Activated CD8-positive, alpha-beta memory T cell treated with anti-CD3 and anti-CD28 coated beads for 4 hours (primary cell): ENCODE measurements at places on chromosomes 1 and 21.

- no peak for DNase-seq
These were observed 82.7 kb downstream of the LPAR3 start for GRCh38 chr1:84810343-84810742.

DNA sequence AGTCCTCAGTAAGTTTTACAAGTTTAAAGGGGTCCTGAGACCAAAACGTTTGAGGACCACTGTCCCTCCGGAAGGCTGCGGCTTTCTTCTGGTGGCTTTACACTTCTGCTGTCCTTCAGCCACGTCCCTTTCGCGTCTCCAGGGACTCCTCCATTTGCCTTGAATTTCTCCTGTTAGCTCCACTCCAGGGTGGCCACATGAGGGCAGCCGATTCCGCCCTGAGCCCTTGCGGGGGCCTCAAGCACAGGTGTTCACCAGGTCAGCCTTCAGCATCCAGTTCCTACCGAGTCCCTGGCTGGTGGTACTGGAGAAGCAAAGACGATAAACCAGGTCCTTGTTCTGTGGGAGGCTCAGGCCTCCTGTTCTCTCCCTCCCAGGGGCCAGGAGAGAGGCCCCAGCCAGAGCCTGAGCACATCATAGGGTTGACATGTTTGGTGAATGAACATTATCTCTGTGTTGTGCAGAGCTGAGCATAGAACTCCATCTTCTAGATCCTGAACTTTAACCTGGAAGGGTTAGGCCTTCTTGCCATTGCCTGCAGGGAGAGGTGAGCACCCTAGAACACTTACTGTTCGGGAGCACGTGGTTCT is 27.4 kb upstream of the COQ8A start:
- DNase-seq = peak; percentile 14

GRCh38 chr1:58879464-58879863 is 95.6 kb upstream of the JUN start:
- no peak for DNase-seq

DNA sequence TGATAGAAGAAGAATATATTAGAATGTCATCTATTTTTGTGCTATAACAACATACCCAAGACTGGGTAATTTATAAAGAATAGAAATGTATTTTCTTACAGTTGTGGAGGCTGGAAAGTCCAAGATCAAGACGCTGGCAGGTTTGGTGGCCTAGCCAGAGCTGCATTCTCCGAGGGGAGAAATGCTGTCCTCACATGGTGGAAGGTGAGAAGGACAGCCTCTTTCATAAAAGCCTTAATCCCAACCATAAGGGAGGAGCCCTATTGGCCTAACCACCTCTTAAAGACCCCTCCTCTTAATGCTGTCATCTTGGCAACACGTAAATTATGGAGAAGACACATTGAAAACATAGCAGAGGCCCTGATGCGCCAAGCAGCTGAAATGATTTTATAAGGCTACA is 60.1 kb upstream of the KAZN start:
- no peak for DNase-seq

GRCh38 chr1:226223157-226223785 is at the start of gene MIXL1:
Gene MIXL1 (plus strand): TSS chr1:226223664. CDS start chr1:226223682, 18 bp downstream.
- no peak for DNase-seq

DNA sequence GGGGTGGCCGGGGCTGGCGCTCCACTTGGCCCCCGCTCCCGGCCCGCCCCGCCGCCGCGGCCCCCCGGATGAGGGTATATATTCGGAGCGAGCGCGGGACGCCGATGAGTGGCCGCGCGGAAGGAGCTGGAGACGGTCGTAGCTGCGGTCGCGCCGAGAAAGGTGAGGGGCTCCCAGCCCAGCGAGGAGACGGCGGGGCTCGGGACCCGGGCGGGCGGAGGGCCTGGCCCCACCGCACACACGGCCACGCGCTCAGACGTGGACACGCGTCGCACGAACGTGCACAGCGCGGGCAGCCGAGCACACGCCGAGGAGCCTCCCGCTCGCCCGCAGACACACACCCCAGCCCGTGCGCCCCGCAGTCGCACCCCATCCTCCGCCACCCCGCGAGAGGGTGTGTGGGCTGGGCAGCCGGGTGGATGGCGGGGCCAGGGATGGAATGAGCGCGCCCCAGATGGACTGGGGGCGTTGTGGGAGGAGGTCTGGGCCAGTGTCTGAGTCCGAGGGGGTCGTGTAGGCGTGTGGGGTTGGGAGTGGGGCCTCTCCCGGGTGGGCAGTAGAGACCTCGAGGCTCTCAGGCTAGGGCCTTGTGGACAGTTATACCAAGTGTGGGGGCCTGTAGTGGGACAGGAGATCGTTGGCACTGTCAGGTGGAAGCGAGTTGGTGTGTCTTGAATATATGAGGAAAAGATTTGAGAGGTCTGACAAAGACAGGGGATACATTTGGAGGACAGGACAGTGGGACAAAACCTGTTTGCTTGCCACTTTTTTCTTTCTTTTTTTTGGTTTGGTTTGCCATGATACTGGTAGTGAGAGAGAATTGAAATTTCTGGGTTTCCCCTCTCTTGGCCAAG is at the start of gene UAP1:
Gene UAP1, plus strand, starts transcription at position 107 of the 854 bp plus-strand sequence. CDS start 4,347 bp downstream, outside the sequence.
- DNase-seq = peak; percentile 4

DNA sequence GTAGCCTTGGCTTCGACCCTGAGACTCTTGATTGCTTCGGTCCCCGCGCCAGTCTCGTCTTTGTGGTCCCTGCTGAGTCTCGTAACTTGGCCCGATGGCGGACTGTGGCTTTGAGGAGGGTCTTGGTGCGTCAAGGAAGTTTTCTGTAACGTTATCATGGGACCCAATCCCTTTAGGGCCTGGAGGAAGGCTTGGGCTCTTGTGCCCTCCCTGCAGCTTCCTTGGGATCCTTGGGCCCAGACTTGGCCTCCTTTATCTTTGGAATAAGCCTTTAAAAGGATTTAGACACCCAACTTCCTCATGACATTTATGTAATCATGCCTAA is 371 bp downstream of the ZMPSTE24 start:
- DNase-seq = peak; percentile 1

GRCh38 chr1:36206323-36206858 is 17.9 kb upstream of the THRAP3 start:
- DNase-seq = no peak

DNA sequence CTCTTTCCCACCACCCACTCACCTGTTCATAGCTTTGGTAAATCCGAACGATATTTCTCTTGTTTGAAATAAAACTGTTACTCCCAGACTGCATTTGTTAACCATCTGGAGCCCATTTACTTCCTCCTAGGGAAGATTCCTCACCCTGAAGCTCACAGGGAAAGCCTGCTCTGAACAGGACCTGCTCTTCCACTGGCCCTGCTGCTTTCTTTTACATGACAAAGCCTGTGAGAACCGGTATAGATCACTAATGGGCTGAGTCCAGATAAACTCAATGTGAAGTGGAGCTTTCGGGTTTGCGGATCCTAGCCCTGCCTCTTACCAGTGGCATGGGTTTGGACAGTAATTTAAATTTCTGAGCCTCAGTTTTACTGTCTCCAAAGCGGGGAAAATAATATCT is 45.2 kb downstream of the FAM163A start:
- DNase-seq = no peak

GRCh38 chr1:116674011-116674531 is 6.5 kb upstream of the IGSF3 start:
- DNase-seq = no peak

DNA sequence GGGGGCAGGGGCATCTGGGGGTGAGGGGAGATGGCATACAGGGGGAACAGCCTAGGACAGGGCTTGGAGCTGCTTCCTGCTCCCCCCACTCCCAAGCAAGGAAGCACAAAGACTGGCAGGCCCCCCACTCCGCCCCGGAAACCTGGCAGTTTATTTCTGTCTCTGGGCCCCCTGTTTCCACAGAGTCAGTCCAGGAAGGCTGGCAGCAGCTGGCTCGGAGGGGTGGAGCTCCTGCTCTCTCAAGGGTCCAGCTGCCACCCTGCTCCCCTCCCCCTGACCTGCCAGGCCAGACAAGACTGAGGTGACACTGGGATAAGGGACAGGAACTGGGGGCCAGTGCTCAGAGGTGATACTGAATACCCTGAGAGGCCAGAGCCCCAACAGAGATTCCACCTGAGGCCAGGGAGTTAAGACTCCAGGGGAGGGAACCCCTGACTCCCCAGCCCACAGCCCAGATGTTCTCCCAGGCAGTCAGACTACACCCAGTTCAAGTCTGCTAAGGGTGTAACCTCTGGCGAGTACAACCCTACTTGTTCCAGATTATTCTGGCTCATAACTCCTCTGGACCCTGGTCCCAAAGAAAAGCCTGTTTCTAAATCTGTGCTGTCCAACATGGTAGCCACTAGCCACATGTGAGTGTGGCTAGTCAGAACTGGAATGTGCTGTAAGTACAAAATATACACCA is 26.3 kb downstream of the AHDC1 start:
- DNase-seq = no peak

GRCh38 chr21:31316488-31317169 is 27.4 kb downstream of the TIAM1 start:
- no peak for DNase-seq

DNA sequence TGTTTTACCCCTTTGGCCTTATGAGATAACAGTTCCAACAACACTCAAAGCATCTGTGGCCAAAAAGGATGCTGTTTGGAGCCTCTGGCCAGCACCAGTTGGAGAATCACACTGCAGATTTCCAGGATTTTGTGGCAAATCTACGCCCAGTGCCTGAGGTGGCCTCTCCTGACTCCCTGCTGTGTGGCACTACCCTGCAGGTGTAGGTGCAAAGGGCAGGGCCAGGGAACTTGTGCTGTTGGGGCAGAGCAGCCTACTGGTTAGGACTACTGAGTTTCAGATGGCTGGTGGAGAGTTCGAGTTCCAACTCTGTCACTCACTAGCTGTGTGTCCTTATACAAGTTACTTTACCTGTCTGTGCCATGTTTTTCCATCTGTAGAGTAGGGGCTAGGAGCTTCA is 170.5 kb downstream of the PTPRU start:
- DNase-seq = no peak

- DNase-seq = no peak
These were observed 4.8 kb upstream of the WDR47 start for GRCh38 chr1:109046671-109047070.

DNA sequence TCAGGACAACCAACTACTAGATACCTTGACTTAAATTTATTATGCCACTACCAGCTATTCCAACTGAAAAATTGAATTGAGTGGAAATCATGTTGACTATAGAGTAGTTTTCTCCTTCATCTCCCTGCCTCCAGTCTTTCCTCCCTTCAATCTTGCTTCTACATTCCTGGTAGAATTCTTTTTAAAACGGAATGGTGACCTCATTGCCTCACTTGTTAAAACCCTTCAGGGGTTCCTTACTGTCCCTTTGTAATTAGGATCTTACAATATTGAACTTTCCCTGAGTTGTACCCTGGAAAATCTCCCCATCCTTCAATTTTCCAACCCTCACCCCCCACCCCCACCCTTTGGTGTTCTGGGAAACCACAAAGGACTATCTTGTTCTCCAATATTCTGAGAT is 82.8 kb upstream of the ZNF326 start:
- DNase-seq = no peak

GRCh38 chr1:46903481-46903880 is 37.8 kb downstream of the CYP4A11 start:
- DNase-seq = no peak

GRCh38 chr1:116374353-116375147 is 1.5 kb downstream of the ATP1A1 start:
- DNase-seq = no peak

- DNase-seq = no peak
These were observed 108.2 kb upstream of the OLIG2 start for GRCh38 chr21:32917362-32918135.

DNA sequence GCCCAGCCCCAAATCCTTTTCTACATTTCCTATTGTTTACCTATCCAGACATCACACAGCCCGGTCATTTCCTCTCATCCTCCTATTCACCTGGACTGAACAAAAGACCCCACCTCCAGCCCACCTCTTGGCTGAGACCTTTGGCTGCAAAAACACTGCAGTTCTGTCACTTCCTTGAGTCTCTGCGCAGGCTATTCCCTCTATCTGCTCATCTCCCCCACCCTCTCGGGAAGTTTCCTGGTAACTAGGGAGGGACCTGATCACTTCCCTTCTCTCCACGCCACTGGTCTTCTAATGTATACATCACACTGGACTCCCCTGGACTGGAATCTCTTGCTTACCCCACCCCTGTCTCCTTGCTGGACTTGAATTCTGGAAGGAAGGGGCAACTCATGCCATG is 5.3 kb downstream of the HTR1D start:
- no peak for DNase-seq

DNA sequence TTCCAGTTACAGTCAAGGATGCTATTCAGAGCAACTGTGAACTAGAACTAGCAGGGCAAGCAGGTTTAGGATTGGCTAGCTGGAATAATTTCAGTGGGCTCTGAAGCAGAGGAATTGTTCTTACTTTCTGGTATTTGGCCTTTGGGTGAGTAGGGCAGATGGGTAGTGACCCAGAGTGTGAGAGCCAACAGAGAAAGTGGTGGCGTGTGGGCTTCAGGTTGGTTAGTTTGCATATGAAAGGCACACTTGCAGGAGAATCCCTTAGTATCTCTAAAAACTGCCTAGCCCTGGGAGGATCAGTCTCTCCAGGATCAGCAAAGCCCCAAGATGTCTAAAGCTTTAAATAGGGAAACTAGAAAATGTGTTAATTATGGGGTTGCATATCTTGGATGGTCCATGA is 67.6 kb upstream of the LRRC8B start:
- DNase-seq = no peak

- DNase-seq = no peak
These were observed 25.8 kb downstream of the PRDM2 start for GRCh38 chr1:13725714-13726175.

- DNase-seq = no peak
These were observed 541.4 kb upstream of the PLXNA2 start for GRCh38 chr1:208785629-208786028.

DNA sequence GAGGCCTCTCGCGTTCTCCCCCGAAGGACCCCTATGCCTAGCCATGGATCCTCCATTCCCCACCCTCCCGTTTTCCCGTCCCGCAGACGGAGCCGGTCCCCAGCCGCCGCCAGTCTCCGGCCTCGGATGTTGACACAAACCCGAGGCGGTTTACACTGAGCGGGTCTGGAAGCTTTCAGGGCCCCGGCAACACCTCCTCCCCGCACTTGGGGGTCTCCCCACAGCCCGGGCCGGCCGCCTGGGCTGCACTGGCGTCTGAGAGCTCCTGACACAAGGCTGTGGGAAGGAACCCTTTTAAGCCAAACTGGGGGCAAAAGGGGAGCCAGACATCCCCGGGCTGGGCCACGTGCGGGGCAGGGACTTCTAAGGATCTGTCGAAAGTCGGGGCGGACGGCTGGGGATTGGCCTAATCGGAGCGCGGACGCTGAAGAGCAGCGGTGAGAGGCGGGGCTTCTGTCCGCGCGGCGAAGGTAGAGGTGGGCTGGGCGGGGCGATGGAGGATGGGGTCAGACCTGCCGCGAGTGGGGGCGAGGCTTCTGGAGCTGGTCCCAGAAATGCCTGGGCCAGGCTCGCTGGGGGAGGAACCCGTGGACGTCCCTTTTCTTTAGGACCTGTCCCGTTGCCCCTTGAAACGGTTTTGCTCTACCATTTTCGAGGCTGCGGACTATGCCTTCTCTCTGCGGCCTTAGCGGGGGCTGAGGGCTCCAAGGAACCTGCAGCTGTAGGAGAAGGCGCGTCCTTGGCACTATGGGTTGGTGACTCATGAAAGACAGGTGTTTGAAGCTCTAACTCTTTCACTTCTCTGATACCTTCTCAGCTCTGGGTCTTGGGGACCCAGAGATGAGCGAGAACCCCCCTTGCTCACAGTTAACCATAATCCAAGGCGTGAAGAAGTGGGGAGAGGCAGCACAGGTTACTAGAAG is 1.2 kb upstream of the HPCAL4 start:
- DNase-seq = no peak

- DNase-seq = no peak
These were observed 22.7 kb downstream of the UCHL5 start for GRCh38 chr1:193036337-193037047.

- DNase-seq = no peak
These were observed 28.3 kb downstream of the CCN1 start for GRCh38 chr1:85608851-85609250.

GRCh38 chr1:56566994-56567393 is 12.4 kb downstream of the PLPP3 start:
- no peak for DNase-seq
